ENCODE measurements at places on chromosomes 4 and X.

GRCh38 chrX:3295731-3296130 is 50.7 kb downstream of the MXRA5 start:
- no peaks in the 10 kb centered on the region for H3K27me3 ChIP-seq
- H3K27ac ChIP-seq = no peak overlapping the region
- H3K4me3 ChIP-seq = no peak overlapping the region
- no peaks in the 10 kb centered on the region for H3K36me3 ChIP-seq
- H3K4me1 ChIP-seq = no peaks in the 10 kb centered on the region

GRCh38 chr4:150130933-150131332 is 52.7 kb downstream of the DCLK2 start:
- H3K36me3 ChIP-seq = no peaks in the 10 kb centered on the region
- H3K4me1 ChIP-seq = peaks cover 33% of the 10 kb centered on the region
- H3K4me3 ChIP-seq = no peak overlapping the region
- H3K27ac ChIP-seq = no peak overlapping the region

DNA sequence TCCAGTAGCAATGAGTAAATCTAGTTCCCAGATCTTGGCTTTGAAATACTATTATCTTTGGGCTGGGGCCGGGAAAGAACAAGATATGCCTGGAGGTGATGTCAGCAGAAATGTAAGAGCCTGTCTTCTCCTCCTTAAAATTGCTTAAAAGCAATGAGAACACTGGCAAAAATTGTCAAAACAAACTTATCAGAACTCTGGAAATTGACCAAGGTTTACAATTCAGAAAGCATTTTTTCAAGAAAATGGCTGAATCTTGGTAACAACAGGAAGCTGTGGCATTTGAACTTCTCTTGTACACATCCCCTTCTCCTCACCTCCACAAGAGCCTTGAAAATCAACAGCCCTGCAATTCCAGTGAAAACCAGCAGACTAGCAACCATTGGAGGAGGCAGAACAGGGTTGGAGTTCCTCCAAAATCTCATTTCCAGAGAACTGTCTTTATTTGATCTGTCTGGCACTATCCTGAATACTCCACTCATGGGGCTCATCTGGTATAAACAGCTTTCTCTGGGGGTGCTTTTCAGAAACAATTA is 13.5 kb downstream of the TIMP1 start:
- H3K4me1 ChIP-seq = no peaks in the 10 kb centered on the region
- no peaks in the 10 kb centered on the region for H3K27me3 ChIP-seq
- no peaks in the 10 kb centered on the region for H3K36me3 ChIP-seq
- H3K27ac ChIP-seq = no peak overlapping the region

GRCh38 chr4:168845897-168846296 is 164.2 kb downstream of the CBR4 start:
- no peak overlapping the region for H3K27ac ChIP-seq
- H3K4me1 ChIP-seq = no peaks in the 10 kb centered on the region
- no peak overlapping the region for H3K4me3 ChIP-seq
- DNase-seq = no peak
- no peaks in the 10 kb centered on the region for H3K27me3 ChIP-seq

- no peak overlapping the region for H3K27ac ChIP-seq
- no peaks in the 10 kb centered on the region for H3K4me1 ChIP-seq
- H3K4me3 ChIP-seq = no peak overlapping the region
- no peak for DNase-seq
Measured at GRCh38 chr4:170805352-170805751, 715.6 kb upstream of the AADAT start.

GRCh38 chrX:115029869-115030570 is 12.6 kb upstream of the IL13RA2 start:
- H3K36me3 ChIP-seq = no peaks in the 10 kb centered on the region
- no peaks in the 10 kb centered on the region for H3K27me3 ChIP-seq
- no peaks in the 10 kb centered on the region for H3K4me1 ChIP-seq
- DNase-seq = no peak

DNA sequence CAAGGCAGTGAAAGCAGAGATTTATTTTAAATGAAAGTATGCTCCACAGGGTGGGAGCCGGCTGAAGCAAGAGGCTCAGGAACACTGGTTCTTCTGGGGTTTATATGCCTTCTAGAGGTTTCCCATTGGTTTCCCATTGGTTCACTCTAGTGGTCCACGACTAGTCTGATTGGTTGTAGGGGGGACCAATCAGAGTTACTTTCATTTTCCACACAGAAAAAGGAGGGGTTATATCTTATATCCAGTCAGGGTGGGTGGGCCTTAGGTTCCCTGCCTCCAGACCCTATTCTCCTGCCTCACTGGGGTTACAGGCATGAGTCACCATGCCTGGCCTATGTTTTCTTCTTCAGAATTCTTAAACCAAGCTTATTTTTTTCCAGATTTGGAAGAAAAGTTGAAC is 101.6 kb downstream of the KLHL8 start:
- H3K36me3 ChIP-seq = peaks cover 43% of the 10 kb centered on the region
- no peak for DNase-seq
- H3K4me1 ChIP-seq = peaks cover 4% of the 10 kb centered on the region
- H3K4me3 ChIP-seq = no peak overlapping the region
- H3K27ac ChIP-seq = no peak overlapping the region

DNA sequence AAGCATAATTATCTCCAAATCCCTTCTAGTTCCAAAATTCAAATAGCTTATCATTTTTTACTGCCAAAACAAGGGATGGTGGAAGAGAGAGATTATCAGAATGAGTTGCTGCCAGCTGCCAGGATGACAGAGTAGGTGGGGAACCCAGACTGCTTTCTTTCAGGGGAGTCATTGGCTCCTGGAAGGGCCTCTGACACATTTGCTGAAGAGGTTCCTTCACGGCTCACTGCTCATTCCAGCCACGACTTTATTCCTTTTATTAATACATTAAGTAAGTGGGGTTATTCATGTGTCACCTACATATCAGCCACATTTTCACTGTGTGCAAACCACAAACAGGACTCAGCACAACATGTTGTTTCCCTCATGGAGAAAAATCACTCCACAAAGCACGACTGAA is 12.7 kb upstream of the SMIM43 start:
- no peaks in the 10 kb centered on the region for H3K36me3 ChIP-seq
- H3K27ac ChIP-seq = no peak overlapping the region
- no peaks in the 10 kb centered on the region for H3K4me1 ChIP-seq
- no peak overlapping the region for H3K4me3 ChIP-seq
- peaks cover 3% of the 10 kb centered on the region for H3K27me3 ChIP-seq

- no peak for DNase-seq
- H3K27me3 ChIP-seq = no peaks in the 10 kb centered on the region
- no peaks in the 10 kb centered on the region for H3K4me1 ChIP-seq
- no peaks in the 10 kb centered on the region for H3K36me3 ChIP-seq
- no peak overlapping the region for H3K4me3 ChIP-seq
Measured at GRCh38 chr4:145870155-145871020, 68.2 kb downstream of the ZNF827 start.

GRCh38 chr4:79294064-79294463 is 31.8 kb downstream of the NAA11 start:
- H3K4me1 ChIP-seq = no peaks in the 10 kb centered on the region
- DNase-seq = no peak
- no peak overlapping the region for H3K27ac ChIP-seq
- H3K4me3 ChIP-seq = no peak overlapping the region

GRCh38 chr4:81348778-81349094 is 123.0 kb downstream of the RASGEF1B start:
- DNase-seq = no peak
- H3K4me1 ChIP-seq = no peaks in the 10 kb centered on the region
- H3K36me3 ChIP-seq = no peaks in the 10 kb centered on the region
- H3K27me3 ChIP-seq = no peaks in the 10 kb centered on the region
- H3K27ac ChIP-seq = no peak overlapping the region

- H3K4me3 ChIP-seq = no peak overlapping the region
- DNase-seq = no peak
- no peaks in the 10 kb centered on the region for H3K36me3 ChIP-seq
- no peak overlapping the region for H3K27ac ChIP-seq
Measured at GRCh38 chr4:175394208-175394607, 417.9 kb downstream of the GPM6A start.

All from B cell (primary cell).